ENCODE measurements at places on chromosomes 11 and 22. TPM values are rescaled to one million over a fixed set of nuclear protein-coding genes. Genes with fewer than 3 reads are reported as not detected.

Gene FXYD2
- not detected for total RNA-seq

Gene IL18
- total RNA-seq: not detected

Gene PGGHG
- total RNA-seq: 0.42 TPM

Gene LMO1
- not detected for total RNA-seq

Gene PRR5
- 2.1 TPM for total RNA-seq

Gene SUN2
- 64.7 TPM for total RNA-seq

Gene HSPB2
- not detected for total RNA-seq

Gene TEX54
- not detected for total RNA-seq

Gene TPBGL
- not detected for total RNA-seq

Gene NUDT8
- total RNA-seq: 9.1 TPM

Gene ASPHD2
- total RNA-seq: 3.9 TPM

Gene IGSF9B
- total RNA-seq: 1.3 TPM

Gene NLRX1
- 9.7 TPM for total RNA-seq

Gene CHRM1
- total RNA-seq: not detected

Gene MAP4K2
- 6.7 TPM for total RNA-seq

Gene CDKN1C
- total RNA-seq: 5.1 TPM

Gene PNPLA5
- not detected for total RNA-seq

Gene DDT
- total RNA-seq: 113 TPM

Gene ZNF202
- total RNA-seq: 4.4 TPM

Gene PYGM
- total RNA-seq: not detected

Gene C11orf86
- total RNA-seq: not detected

Gene OR52E8
- total RNA-seq: not detected

Gene DAGLA
- total RNA-seq: 0.91 TPM

Gene SLC3A2
- 137 TPM for total RNA-seq

Gene FOLR3
- total RNA-seq: not detected

Gene THY1
- total RNA-seq: 189 TPM

Gene HEPHL1
- total RNA-seq: not detected

Gene BLID
- 0.34 TPM for total RNA-seq

Gene DEUP1
- total RNA-seq: not detected

Gene OR51Q1
- not detected for total RNA-seq

Gene PARVB
- 63.5 TPM for total RNA-seq

Gene CDON
- 2.8 TPM for total RNA-seq

Gene MYOD1
- not detected for total RNA-seq

Gene BACE1
- 14.8 TPM for total RNA-seq

Gene FXYD6
- 15.8 TPM for total RNA-seq

Gene IRAG1
- total RNA-seq: not detected

Gene DDIAS
- 18.2 TPM for total RNA-seq

Gene SLC25A45
- total RNA-seq: 0.23 TPM

Gene FEN1
- total RNA-seq: 145 TPM

Gene GAS2
- total RNA-seq: 0.71 TPM

Gene FDXACB1
- 3.5 TPM for total RNA-seq

Gene MOGAT2
- total RNA-seq: not detected

Gene SAA4
- total RNA-seq: not detected

Gene FLRT1
- total RNA-seq: not detected

Gene PRR33
- total RNA-seq: not detected

Gene ABCC8
- total RNA-seq: not detected

Gene SLCO2B1
- total RNA-seq: 0.51 TPM

Gene PATE2
- total RNA-seq: 0.29 TPM

Gene FGF3
- not detected for total RNA-seq

Gene MYEOV
- total RNA-seq: 13.6 TPM

Gene RFPL3
- total RNA-seq: not detected

Gene NAALAD2
- total RNA-seq: 1.9 TPM

Gene PIH1D2
- total RNA-seq: 1.1 TPM

Gene TYR
- total RNA-seq: not detected

Gene DKK3
- total RNA-seq: 46.5 TPM

Gene CHRM4
- total RNA-seq: not detected

Gene FOLR2
- total RNA-seq: not detected

Gene MTA2
- 123 TPM for total RNA-seq

Gene IGLL1
- not detected for total RNA-seq
